Smooth muscle cell of the brain vasculature (primary cell): ENCODE measurements at places on chromosomes 12 and 14.
A peak's percentile ranks its signal among the peaks of the same experiment; 100 is the strongest.

DNA sequence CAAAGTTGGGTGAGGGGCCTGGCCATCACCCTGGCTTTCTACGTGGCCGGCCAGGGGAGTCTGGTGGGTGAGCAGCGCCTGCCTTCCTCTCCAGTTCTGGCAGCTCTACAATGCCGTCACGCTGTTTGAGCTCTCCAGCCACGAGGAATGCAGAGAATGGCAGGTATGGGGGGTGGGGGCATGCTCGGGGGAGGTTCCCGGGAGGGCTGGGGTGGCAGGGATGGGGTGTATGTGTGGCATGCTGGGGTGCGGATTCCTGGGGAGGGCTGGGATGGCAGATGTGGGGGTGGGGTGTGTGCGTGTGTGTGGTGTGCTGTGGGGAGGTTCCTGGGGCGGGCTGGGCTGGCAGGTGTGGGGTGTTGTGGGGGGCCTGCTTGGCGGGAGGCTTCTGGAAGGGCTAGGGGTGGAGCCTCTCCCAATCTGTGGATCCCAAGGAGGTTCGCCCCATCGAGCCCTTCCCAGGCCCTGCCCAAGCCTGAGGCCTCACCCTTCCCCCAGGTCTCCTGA, 18.5 kb downstream of the RHOF start:
- DNase-seq = no peak

- DNase-seq = peak; percentile 95
These were observed at the start of the genes IRAK4 and PUS7L for GRCh38 chr12:43758728-43759563. TSS of gene IRAK4 (plus strand) at chr12:43758951. CDS start at chr12:43768112, 9,161 bp downstream. TSS of gene PUS7L (minus strand) at chr12:43758790. CDS start at chr12:43755245, 3,545 bp downstream.

GRCh38 chr12:120590741-120591407, 9.7 kb upstream of the POP5 start:
- DNase-seq = no peak

DNA sequence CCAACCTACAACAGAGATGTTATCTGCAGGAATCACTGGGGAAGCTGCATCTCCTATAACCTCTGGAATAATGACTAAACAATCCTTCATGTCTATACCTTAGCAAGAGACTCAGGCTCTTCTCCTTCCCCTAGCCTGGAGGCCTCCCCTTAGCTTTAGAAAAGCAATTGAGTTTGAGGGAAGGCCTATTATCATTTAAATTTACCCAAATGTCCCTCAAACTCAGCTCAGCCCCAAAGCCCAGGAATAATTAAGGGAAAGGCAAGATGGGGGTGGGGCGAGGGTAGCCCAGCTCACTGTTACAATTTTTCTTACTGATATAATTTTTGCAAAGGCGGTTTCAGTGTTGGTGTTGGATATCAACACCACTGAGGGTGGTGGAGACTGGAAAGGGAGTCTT, 151.4 kb upstream of the EEA1 start:
- DNase-seq = no peak

- DNase-seq = no peak
These were observed 970 bp downstream of the CDH24 start for GRCh38 chr14:23056145-23056955.

DNA sequence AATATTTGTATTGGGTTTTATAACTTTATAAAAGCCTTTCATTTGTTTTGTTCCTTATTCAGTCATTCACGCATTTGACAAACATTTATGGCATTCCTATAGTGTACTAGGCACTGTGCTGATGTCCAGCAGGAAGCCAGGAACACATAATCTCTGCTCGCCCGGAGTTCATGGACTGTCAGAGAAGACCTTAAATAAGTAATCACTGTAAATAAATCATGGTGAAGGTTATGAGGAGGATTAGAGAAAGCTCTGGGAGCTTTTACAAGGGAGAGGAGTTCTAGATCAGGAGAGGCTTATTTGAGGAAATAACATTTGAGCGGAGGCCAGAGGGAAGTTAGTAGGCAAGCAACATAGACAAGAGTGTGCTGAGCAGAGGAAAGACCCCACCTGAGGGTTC, 1.4 kb upstream of the RDH11 start:
- DNase-seq = no peak

- no peak for DNase-seq
These were observed 326.6 kb downstream of the KCNH5 start for GRCh38 chr14:62718629-62719028.

DNA sequence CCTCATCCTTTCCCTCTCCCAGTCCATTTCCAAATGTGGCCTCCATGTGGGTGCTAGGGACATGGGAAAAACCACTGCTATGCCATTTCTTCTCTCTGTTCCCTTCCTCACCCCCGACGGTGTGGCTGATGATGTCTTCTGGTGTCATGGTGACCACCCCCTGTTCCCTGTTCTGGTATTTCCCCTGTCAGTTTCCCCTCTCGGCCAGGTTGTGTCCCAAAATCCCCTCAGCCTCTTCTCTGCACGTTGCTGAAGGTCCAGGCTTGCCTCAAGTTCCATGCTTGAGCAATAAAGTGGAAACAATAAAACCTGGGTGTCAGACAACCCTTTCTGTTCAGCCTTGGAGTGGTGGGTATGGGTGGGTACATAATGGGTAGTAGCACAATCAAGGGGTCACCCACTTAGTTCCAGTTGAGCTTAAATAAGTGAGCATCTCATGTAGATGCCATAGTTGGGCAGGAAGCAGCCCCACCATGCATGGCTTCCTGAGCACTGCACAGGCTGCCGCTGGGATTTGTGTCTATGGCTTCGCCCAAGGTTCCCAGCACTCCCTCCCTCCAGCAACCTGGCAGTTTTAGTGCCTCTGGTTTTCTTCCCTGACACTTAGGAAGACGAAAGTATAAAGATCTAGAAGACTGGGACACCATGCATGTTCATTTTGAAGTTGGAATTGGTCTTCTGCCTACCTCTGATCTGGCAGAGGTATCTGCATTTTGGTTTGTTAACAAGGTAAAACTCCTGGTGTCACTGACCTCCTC, 8.7 kb upstream of the ITFG2 start:
- DNase-seq = no peak

DNA sequence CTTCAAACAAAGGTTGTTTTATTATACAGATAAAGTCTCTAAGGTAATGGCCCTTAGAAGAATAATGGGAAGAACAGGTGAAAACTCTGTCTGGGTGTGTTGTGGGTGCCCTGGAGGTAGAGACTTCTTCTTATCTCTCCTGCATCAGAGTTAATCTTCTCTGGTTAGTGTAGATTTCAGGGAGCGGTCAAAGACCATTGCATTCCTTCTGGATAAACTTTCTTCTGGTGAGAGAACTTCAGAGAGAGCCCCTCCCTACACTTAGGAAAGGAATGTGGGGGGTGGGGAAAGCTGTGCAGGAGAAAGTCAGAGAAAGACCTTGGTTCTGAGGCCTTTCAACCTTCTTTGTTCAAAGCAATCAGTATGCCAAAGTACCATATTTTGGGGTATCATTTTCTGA, 658.5 kb downstream of the DIO2 start:
- DNase-seq = no peak

DNA sequence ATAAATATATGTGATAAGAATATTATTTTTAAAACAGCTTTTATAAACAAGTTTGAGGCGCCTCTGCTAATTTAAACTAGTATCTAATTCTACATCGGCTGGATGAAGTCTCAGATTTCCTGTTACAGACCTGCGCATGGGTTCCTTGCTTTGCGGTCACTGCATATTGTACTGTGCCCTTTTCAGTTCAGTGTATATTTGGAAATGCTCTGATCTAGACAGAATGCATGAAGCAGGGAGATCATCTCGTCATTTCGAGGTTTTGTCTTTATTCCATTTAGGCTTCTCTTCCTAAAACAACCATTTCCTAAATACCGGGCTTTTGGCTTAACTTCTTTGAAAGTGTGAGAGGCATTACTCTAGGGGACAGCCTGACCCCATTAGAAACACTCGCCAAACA, 25.6 kb downstream of the CRACR2A start:
- DNase-seq = no peak

DNA sequence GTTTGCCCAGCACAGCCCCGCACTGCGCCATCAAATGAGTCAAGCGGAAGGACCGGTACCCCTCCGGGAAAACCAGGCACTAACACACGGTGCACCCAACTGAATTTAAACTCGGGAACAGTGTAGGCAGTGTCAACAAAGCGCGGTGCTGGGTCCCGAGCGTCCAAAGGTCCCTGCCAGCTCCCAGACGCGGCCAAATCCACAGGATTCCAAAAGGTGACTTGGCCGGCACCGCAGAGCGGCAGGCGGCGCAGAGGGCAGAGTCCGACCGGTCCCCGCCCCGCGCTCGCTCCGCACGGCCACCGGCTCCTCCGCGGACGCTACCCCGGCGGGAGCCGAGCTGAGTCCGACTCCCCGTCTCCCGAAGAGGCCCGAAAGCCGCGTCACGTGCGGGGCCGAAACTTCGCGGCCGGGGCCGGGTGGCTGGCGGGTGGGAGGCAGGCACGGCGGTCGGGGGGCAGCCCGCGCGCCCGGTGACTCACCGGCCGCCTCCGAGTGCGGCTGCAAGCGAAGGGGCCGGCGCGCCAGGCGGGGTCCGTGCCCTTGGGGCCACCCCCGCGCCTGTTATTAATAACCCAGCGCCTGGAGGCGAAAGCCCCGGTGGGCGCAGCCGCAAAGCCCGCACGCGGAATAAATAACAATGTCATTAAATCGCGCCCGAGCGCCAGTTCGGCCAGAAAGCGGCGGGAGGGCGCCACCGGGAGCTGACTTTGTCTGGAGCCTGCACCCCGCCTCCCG, 863 bp downstream of the DENND5B start:
- DNase-seq = no peak

DNA sequence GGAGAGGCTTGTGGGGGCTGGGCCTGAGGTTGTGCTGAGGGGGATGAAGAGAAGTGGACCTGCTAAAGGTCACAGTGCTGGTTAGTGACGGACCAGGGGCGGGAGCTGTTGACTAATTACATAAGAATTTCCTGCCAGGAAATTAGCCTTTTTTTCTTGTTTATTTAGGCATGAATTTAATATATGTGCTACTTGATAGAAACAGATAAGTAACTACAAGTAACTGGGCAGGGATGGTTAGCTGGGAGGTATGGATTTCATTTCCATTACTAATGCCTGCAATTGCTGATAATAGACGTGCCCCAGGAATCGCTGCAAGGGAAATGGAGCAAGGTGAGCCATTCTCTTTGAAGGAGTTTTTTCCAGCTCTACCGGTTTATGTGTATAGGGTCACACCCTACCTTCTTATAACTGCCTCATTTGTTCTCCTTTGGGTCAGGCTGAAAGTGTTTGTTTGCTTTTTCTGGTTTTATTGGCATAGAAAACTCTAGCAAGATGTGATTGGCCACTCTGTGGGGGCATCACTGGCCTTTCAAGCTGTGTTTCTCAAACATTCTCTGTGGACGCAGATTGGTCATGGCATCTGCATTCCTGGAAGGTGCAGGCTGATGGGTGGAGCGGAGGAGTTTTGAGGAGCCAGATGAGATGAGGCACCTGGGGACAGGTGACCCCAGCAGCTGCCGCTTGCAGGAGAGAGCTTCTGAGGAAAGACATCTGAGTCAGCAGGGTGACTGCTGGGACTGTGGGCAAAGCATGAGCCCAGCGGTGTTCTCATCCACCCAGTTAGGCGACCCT, 19.0 kb upstream of the GPRC5A start:
- no peak for DNase-seq

DNA sequence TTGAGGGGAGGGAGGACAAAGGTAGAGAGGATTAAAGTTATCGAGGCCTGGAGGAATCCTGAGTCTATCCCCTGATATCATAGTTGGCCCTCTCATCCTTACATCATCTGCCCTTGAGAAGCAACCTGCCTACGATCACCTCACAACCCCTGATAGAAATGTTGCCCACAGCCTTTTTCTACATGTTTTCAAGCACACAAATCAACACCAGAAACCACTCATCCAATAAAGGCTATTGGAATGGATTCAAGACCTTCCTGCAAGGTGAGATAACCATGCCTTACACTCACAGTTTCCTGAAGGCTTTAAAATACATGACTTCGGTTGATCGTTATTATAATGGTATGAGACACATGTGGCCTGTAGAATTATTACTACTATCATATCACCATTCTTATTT, 175.7 kb upstream of the EGLN3 start:
- DNase-seq = no peak

- DNase-seq = no peak
These were observed 13.3 kb downstream of the TSPAN9 start for GRCh38 chr12:3090240-3091037.

DNA sequence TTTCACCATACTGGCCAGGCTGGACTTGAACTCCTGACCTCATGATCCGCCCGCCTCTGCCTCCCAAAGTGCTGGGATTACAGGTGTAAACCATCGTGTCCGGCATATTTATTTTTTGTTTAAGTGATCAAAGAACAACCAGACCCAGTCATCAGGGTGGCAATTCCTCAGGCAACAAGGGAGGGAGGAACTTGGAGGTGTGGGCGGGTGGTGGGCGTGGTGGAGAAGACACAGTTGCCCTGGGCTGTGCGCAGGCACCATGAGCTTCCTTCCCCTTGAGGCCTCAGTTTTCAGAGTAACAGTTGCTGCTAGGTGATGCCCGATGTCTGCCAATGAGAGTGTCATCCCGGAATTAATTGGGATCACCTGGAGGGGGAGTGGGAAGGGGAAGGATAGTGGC, 191.7 kb downstream of the ALG10 start:
- DNase-seq = no peak

- no peak for DNase-seq
These were observed 8.8 kb downstream of the ART4 start for GRCh38 chr12:14834509-14834908.

- no peak for DNase-seq
These were observed 64.5 kb downstream of the MED13L start for GRCh38 chr12:116213014-116213413.

GRCh38 chr14:104481323-104481722, 98.2 kb upstream of the C14orf180 start:
- DNase-seq = no peak

DNA sequence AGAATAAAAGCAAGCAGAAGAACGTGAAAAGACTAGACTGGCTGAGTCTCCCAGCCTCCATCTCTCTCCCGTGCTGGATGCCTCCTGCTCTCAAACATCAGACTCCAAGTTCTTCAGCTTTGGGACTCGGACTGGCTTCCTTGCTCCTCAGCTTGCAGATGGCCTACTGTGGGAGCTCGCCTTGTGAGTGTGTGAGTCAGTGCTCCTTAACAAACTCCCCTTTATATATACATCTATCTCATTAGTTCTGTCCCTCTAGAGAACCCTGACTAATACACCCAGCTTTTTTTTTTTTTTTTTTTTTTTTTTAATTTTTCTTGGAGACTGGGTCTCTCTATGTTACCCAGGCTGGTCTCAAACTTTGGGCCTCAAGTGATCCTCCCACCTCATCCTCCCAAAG, 46.9 kb downstream of the ACTN1 start:
- no peak for DNase-seq
